Globus pallidus (tissue), 1 donor: ENCODE measurements at places on chromosomes 7 and 10.

GRCh38 chr7:136495081-136495480 lies 373.4 kb upstream of the CHRM2 start:
- DNase-seq: no peak

DNA sequence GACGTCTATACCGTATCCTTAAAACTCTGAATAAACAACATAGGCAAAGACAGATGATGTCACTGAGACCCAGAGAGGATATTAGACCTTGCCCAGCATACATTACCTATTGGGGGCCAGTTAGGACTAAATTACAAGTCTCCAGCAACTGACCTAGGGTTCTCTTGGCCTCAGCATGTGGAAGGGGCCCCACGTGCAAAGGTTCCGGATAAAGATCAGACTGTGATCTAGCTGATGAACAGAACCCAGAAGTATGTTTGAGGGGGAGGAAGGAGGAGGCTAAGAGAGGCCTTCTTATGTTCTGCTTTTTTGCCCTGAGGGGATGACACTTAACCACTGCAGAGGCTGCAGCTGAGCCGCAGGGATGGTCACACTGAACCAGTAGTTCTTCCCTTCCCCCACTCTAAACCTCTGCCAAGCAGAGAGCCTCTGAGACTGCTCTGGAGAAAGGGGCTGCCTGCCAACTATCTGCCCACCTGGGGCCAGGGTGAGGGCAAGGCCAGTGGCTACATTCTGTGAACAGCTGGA lies 24.0 kb upstream of the KMT2C start:
- DNase-seq: peak; percentile 30

GRCh38 chr10:96358851-96359540 lies at the start of gene OPALIN:
TSS of gene OPALIN (minus strand) at chr10:96359002. CDS start at chr10:96358896, 106 bp downstream.
- DNase-seq: peak; percentile 90

DNA sequence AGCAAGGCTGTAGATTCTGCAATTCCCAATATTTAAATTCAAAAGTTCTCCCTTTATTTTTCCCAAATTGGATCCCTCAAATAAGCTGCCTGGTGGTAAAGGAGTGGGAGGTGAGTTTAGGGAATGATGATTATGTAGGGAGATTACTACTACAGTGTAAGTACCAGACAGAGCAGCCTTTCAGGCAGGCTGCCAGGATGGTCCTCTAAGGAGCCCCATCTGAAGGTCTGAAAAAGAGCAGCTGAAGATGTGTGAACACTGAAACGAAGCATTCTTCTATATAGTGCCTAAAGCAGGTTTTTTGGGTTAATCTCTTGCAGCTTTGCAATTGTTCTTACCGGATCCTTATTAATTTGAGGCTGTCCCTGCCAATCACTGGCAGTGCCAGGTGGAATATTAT lies 84.7 kb downstream of the CREB5 start:
- DNase-seq: no peak

DNA sequence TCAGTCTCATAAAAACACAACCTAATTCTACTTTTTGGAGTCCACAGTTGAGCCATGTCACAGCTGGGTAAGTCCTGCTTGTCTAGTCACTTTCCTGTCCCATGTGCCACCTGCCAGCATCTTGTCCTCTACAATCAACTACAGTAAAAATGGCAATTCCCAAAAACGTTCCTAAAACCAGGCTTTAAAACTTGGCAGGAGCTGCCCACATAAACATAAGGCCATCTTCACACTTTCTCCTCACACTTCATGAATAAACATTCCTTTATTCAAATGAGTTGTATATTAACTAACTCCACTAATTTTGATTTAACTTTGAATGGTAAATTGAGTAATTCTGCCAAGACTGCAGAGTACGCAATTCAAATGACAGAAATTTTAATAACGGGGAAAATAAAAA lies 49.5 kb downstream of the SFMBT2 start:
- DNase-seq: no peak
